Left cardiac atrium (tissue), 4 donors: ENCODE measurements at places on chromosomes 5 and 9. TPM values are rescaled to one million over a fixed set of nuclear protein-coding genes. Genes with fewer than 3 reads are reported as not detected.

- peak; percentile 57 for DNase-seq
Measured at GRCh38 chr9:81759680-81760215, 70.4 kb upstream of the TLE1 start.

DNA sequence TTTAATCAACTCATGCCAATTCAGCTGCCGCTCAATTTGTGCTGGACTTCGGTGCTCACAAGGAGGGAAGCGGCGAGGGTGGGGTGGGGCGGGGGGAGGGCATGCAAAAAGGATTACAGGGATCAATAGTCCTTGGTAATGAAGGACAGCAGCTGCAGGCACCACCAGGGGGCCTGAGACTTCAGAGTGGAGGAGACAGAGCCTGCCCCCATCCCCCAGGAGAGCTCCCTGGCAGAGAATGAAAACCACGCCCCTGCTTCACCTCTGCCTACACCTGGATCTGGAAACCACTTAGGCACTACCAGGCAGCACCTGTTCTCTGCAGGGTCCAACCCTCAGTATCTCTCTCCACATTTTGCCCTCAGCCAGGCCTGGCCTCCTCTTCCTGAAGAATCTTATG is 155.6 kb downstream of the TRIM32 start:
- DNase-seq: no peak

- DNase-seq: no peak
Measured at GRCh38 chr5:91357012-91357634, 26.0 kb downstream of the ARRDC3 start.

DNA sequence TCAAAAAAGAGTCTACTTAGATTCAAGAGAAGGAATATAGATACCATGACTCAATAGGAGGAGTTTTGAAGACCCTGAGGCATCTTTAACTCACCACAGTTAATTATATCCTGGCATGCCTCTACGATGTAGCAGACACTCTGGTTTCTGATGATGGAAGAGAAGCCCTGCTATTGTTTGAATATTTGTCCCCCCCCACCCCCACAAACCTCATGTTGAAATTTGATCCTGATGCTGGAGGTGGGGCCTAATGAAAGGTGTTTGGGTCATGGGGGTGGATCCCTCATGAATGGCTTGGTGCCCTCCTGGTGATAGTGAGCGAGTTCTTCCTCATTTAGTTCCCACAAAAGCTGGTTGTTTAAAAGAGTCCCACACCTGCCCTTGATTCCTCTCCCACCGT is 147.9 kb upstream of the TBCA start:
- DNase-seq: no peak

- DNase-seq: no peak
Measured at GRCh38 chr5:36079200-36079781, 12.6 kb upstream of the UGT3A2 start.

- DNase-seq: no peak
Measured at GRCh38 chr5:147578228-147579024, 68.6 kb upstream of the DPYSL3 start.

DNA sequence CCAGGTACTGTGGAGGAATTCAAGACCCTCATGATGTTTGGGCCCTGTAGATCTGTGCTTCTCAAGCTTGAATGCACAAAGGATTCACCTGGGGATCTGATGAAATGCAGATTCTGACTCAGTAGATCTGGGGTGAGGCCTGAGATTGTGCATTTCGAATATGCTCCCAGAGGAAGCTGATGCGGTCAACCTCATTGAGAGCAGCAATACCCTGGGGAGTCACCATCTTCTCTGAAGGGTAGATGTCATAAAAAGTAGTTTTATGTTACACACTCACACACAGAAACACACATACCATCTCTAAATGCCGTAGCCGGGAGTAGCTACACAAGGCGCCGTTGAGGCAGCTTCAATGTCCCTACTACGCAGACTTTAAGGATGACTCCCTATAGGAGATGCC is 55.8 kb upstream of the CPEB4 start:
- no peak for DNase-seq

GRCh38 chr5:92775711-92776615 is 805.1 kb downstream of the NR2F1-AS1 start:
- no peak for DNase-seq

DNA sequence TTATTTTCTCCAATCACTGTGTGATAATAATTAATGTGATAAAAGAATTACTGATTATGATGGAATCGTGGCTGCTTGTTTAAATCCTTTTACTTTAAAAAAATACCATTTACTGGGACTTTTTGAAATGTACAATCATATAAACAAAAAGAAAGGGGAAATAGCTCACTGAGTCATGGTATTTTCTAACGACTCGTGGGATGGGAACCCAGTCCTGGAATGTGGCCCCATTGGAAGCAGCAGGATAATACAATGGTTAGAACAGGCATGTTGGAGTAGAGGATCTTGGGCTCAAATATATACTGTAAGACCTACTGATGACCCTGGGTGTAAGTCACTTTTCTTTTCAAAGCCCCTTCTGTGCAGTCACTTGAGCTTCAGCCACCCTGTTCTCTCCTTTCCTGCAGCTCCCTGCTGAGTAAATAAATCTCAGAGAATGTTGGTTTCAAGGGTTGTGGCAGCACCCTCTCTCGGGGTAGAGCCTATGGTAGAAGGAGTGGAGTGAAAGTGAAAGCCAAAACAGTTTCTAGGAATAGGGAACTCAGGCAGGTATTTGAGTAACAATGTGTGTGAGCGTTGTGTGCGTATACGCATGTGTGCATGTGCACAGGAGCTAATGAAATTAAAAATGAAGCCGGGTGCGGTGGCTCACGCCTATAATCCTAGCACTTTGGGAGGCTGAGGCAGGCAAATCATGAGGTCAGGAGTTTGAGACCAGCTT is 40.8 kb upstream of the LARP1 start:
- no peak for DNase-seq

- no peak for DNase-seq
Measured at GRCh38 chr5:69517763-69518212, 25.2 kb downstream of the OCLN start.

- DNase-seq: no peak
Measured at GRCh38 chr9:109560470-109561132, 62.5 kb upstream of the PTPN3 start.

DNA sequence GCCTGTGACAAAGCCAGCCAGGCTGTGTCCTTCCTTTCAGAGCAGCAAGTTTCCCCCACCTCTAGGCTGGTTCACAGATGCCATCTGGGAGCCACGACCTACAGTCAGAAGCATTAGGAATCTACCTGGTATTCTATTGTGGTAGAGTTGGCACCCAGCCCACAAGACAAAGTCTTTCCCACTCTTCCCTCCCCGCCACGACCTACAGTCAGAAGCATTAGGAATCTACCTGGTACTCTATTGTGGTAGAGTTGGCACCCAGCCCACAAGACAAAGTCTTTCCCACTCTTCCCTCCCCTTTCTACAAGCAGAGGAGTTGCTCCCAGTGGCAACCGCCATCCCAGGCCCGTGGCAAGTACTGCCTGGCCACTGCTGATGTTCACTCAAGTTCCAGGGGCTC is 157.8 kb upstream of the TNC start:
- DNase-seq: no peak

DNA sequence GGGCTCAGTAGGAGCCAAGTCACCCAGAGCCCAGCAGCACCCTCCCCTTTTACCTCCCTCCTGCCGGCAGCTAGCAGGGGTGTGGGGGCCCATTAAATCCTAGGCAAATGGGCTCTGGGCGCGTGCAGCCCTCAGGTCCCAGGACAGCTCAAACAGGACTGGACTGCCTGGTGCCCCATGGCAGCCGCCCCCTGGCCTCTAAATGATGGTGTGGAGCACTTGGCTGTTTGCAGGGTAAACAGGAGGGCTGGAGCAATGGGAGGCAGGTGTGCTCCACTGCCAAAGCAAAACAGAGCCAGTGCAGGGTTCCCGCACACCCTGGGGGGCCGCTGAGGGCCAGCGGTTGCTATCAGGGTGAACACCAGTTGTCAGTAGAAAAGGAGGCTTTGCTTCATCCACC is 55.9 kb upstream of the C5orf58 start:
- no peak for DNase-seq

DNA sequence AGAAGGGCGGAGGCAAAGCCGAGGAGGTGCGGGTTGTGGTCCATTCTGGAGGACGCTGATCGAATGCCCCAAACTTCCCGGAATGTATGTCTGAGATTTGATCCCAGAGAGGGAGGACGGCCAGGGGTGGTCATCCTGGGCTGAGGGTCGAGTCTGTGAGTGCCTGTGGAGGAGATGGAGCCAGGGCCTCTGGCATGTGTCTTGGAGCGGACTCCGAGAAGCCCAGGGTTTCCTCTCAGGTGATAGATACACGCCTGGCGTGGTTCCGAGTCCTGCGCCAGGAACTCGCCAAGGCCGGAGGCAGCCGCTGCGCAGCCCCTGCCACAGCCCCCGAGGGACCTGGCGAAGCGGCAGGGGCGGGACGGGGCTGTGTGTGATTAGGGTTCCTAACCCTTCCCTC is 363 bp downstream of the ZNF454 start:
- DNase-seq: peak; percentile 34

- DNase-seq: no peak
Measured at GRCh38 chr9:35652829-35653209, 2.1 kb upstream of the SIT1 start.

GRCh38 chr5:79663212-79663611 is 26.4 kb upstream of the CMYA5 start:
- DNase-seq: no peak

- DNase-seq: no peak
Measured at GRCh38 chr5:7904170-7904569, 35.2 kb downstream of the MTRR start.

DNA sequence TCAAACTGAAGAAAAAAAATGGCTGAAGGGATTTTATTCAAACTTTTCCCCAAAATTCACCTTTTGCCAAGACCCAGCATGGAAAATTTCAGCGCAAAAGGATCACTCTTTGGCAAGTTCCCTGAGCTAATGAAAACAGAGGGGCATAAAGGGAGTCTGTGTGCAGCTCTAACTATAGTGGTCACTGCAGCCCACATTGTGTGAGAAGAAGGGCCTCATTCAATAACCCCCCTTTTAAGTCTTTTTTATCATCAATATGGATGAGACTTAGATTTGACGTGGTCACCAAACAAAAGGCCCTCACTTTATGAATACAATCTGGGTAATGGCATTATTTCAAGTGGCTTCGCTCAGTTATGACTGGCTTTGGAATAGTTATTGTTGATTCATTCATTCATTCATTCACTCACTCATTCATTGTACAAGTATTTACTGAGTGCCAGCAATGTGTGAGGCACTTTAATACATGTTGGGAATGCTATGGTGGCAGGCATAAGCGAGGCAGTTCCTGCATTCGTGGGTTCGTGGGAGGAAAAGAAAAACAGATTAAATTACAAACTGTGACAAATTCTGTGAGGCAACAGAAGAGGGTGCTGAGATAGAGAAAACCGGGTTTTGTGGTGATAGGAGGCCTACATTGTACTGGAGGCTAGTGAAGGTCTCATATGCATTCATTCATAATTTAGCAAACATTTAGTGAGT is 145.7 kb upstream of the KLF4 start:
- no peak for DNase-seq

GRCh38 chr9:135273008-135273407 is 185.5 kb downstream of the OLFM1 start:
- DNase-seq: no peak

GRCh38 chr5:178537467-178538371 is 52.5 kb downstream of the COL23A1 start:
- DNase-seq: no peak

DNA sequence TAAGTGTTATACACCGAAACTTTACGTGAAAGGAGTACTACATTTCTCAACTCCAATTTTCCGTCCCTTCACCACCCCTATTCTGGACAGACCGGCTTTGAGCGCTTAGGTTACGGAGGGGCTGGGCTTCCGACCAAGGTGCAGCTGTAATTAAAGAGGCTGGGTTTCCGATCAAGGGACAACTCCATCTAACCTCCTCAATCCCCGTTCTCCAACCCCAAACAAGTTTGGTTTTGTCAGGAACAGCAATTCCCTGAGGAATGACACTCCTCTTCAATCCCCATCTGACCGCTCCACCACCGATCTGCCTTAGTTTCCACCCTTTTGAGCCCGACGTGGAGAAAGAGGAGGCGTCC is 577 bp downstream of the TUT7 start:
- DNase-seq: no peak

GRCh38 chr5:107476783-107477182 is 194.0 kb downstream of the EFNA5 start:
- no peak for DNase-seq

- DNase-seq: no peak
Measured at GRCh38 chr5:1779782-1780613, 19.6 kb downstream of the MRPL36 start.

DNA sequence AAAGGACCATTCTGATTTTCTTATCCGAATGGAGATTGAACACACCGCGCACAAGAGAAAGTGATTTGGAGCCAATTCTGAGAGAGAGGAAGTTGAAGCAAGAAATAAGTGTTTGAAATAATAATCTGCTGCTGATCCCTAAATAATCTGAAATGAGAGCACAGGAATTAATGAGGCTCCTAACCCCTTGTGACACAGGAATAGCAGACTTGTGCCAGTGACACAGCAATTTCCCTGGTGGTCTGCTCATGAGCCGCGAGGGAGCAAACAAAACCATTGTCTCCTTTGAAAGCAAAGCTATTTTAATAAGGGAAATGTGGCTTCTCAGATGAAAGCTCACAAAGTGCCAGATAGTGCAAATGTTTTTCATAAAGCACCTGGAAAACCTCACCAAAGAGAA is 936.1 kb upstream of the WWC1 start:
- no peak for DNase-seq

DNA sequence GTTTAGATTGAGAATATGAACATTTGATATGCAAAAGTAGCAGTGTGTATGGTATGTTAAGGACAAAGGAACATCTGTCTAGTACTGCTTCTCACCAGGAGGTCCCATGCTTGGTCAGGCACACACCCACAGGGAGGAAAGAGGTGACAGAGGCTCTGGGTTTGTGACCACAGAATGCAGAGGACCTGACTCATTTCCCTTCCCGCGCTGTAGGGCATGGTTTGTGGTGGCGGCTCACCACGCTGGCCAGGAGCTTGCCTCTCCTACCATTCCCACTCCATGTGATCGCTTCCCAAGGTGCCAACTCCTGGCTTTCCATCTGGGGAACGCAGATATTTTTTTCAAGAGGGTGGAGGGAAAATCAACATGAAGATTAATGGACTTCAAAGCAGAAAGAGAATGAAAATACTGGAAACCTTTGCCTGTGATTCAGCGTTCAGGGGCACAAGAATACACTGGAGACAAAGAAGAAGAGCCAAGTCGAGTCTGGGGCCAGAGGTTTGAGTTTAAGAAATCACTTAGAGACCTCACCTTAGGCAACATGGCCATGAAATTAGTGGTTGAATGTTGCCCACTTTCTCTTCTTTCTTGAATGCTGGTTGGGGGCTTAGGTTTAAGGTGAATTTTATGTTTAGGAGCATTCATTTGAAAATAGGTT is 477.8 kb downstream of the CCDC171 start:
- DNase-seq: no peak

DNA sequence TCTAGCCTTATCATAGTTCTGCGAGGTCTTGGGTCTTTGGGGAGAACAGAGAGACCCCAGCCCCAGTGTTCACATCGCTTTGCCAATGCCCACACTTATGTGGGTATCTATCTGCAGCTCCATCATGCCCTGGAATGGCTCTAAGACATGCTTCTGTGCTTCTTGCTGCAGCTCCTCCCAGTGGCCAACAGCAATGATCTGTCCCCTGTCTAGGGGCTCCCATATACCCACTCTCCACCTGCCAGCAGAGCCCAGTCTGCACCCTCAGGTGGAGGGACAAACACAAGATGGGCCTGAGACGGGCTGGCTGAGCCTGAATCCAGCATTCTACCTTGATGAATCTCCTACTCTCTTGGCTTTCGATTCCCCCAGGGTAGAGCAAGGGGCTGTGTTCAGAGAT is 14.6 kb upstream of the DAP start:
- DNase-seq: no peak

The KIF24 gene
- total RNA-seq: 0.34 TPM

The TIMD4 gene
- 0.37 TPM for total RNA-seq

The ZDHHC11 gene
- total RNA-seq: 31.1 TPM

The SPAG8 gene
- 1.9 TPM for total RNA-seq

The NUP214 gene
- total RNA-seq: 30.8 TPM
